Stimulated activated CD4-positive, alpha-beta T cell treated with anti-CD3 and anti-CD28 coated beads, Interleukin-4, amount 100 ng/mL, for 48 hours (primary cell): ENCODE measurements at places on chromosomes 6 and 20.

DNA sequence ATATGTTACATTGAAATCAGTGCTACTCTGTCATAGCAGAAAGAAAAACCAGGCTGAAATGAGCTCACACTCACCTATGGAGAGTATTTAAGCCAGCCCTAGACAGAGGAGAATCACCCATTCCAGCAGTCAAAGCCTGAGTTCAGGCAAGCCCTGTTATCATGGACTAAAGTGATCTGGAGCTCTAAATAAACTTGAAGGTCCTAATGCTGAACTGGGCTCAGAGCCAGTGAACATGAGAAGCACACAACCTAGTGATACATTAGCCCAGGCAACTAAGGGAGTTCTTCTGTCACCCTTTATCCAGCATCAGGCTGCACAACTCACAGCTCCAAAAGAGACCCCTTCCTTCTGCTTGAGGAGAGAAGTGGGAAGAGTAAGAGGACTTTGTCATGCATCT, 425.0 kb downstream of the COL12A1 start:
- DNase-seq, result no peak

DNA sequence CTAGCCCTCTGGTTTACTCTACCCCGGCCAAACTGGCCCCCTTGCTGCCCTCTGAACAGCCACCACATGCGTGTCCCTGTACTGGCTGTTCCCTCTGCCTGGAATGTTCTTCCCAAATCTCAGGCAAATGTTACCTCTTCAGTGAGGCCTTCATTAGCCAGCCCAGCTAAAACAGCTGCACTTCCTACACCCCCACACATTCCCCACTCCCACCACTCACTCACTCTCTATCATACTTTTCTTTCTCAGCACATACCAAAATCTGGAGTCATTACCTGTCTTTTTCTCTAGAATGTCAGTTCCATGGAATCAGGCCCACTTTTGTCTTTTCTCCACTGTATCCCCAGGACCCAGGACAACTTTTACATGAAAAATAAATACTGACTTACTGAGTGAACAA, 401.2 kb upstream of the SULF2 start:
- no peak for DNase-seq

- DNase-seq, result no peak
These were observed 55.9 kb upstream of the HDDC2 start for GRCh38 chr6:125357515-125358256.

GRCh38 chr6:119109654-119110325, 31.3 kb upstream of the FAM184A start:
- no peak for DNase-seq

DNA sequence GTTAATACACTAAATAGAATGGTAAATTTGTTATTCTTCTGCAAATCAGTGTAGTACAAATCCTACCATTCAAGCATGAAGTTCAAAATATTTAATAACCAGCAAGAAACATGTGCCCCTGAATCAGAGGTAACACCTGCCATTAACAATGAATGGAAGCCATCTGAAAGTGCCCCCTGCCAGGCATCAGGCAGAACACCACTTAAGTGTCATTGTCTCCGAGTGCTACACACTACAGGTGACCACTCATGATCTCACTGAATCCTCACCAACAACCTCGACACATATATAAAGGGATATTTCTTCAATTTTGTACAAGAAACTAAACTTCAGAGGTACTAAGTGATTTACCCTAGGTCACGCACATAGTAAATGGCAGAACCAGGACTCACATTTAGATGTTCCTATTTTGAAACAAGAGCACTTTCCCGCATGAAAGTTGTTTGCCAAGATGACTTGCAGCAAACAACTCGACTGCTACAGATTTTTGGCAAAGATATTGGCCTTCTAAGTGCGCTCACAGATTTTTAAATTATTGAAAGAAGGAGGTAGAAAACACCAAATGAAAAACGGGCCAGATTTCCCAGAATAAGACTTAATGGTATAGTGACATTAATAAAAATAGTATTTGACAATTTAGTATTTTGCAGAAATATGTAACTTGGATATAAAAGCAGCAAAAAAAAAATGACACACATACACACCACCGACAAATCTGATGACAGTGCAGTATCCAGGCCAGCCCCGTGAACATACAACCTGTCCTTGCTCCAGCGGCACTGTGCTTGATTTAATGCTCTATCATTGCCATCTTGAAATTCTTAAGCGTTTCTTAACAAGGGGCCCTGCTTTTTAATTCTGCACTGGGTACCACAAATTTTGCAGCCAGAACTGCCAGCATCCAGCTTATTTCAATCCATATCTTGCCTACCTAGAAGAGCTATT, 274.5 kb downstream of the ALDH8A1 start:
- DNase-seq, result no peak

GRCh38 chr6:86856937-86857563, 80.3 kb upstream of the HTR1E start:
- peak; percentile 7 for DNase-seq

GRCh38 chr20:62603021-62603906, 39.0 kb upstream of the SLCO4A1 start:
- no peak for DNase-seq

DNA sequence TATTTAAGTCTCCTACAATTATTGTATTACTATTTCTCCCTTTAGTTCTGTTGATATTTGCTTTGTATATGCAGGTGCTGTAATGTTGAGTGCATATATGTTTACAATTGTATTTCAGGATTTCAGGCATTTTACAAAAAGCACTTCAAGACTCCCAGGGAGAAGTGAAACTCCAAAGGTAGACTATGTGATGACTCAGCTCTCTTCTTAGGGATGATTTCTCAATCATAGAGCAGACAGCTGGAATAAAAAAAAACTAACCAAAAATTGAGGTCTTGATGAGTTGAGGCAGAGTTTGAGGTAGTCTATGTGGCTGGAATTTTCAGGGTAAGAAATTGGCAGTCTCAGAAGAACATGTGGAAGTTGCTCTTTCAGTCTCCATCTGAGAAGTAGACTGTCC, 786.1 kb downstream of the TFAP2A start:
- DNase-seq, result no peak

GRCh38 chr6:119328254-119328653, 21.3 kb downstream of the MAN1A1 start:
- DNase-seq, result no peak

- no peak for DNase-seq
These were observed 91.6 kb downstream of the RTN4IP1 start for GRCh38 chr6:106537662-106538061.

GRCh38 chr20:58014628-58015315, 213.7 kb downstream of the ANKRD60 start:
- no peak for DNase-seq

DNA sequence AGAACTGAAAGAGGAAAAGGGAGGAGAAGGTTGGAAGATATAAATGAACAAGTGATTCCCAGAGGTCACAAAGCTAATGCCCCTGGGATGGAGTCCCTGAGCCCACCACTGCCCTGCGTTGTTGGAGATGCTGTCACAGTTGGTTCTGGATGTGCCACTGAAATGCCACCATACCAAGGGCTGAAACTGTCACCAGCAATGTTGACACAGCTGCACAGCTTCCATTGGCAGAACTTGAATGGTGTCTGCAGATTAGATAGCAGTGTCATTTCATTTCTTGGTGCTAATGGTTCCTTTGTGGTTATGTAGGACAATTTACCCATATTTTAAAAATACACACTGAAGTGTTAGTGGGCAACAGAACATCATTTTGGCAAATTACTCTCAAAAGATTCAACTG, 120.7 kb downstream of the TBXT start:
- no peak for DNase-seq

- DNase-seq, result no peak
These were observed 157.7 kb downstream of the ZDHHC14 start for GRCh38 chr6:157538698-157539097.

DNA sequence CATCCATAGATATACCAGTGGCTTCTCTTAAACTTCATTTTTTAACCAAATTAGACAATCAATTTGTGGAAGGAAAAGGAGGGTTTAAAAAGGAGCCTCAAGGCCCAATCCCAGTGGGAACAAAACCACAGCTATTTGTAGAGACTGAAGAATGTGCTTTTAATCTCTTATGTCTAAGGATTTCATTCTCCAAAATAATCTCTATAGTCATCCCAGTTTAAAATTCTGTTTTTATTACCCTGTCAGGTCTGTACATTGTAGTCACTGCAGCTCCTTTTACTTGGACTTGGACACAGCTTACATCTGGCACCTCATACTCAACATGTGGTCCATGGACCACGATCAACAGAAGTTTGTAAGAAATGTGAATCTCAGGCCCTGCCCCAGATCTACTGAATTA, 152.1 kb upstream of the STMND1 start:
- DNase-seq, result no peak

DNA sequence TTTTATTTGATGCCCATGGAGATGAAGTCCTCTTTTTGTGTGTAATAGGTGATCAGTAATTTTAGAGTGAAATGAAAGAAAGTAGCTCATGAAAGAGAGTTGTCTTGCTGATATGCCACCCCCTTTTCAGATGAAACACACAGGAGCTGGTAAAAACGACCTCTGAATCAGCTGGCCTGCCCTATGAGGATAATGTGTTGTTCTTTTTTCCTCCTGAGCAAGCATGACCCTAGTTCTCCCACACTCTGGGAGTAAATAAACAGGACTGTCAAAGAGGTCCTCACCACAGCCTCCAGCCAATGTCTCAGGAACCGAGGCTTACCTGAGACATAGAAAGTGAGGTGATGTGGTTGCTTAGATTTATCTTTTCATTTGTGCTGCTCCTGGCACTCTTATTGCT, 29.5 kb downstream of the GPX5 start:
- no peak for DNase-seq

GRCh38 chr6:23630726-23631635, 495.0 kb upstream of the NRSN1 start:
- no peak for DNase-seq

- no peak for DNase-seq
These were observed 31.5 kb upstream of the TOP1 start for GRCh38 chr20:40997116-40997515.

DNA sequence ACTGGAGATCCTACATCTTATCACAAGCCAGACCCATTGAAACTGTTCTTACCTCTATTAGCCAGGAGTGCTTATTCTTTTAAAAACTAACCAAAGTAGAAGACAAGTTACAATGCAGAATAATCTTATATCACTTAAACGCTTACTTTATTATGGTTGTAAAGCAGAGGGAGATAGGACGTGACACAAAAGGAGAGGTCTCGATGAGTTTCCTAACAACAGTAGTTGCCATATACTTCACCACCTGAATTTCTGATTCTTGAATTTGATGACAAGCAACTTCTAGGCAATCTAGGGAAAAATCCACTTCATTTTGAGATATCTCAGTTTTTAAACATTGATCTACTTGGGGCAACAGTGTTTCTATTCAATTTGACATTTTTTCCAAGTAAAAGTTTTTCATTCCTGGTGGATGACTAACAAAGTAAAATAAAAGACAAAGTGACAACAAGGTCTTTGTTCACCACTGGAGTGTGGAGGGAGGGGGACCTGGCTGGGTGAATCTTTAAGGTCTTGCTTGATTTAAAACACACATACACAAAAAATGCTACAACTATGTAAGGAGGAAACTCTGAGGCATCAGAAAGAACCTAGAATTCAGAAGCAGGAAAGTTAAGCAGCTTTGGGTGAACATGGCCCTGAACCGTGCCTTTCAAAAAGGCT, 110.9 kb downstream of the SMLR1 start:
- no peak for DNase-seq

DNA sequence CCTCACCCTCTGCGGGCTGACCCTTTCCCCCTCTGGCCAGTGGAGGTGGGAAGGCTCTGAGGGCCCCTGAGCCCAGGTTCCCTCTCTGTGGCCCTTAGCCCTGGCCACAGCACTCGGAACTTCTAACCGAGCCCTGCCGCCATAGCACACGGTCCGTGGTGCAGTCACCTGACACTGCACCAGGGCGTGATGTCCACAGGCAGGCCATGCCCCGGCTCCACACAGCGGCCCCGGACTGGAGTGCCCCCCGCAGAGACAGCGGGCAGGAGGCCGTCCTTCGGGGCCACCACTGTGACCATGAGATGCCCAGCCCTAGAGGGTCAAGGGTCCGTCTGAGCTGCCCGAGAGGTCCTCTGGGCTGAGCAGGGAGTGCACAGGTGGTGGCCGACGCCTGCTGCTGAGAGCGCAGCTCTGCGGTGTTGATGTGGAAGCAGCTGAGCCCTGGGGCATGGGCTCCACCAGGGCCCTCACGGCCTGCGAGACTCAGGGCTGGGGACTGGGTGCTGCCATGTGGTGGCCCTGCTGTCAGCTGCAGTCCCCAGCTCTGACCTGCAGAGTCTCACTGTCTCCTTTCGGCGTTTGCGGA, 11.2 kb upstream of the BHLHE23 start:
- DNase-seq, result no peak

DNA sequence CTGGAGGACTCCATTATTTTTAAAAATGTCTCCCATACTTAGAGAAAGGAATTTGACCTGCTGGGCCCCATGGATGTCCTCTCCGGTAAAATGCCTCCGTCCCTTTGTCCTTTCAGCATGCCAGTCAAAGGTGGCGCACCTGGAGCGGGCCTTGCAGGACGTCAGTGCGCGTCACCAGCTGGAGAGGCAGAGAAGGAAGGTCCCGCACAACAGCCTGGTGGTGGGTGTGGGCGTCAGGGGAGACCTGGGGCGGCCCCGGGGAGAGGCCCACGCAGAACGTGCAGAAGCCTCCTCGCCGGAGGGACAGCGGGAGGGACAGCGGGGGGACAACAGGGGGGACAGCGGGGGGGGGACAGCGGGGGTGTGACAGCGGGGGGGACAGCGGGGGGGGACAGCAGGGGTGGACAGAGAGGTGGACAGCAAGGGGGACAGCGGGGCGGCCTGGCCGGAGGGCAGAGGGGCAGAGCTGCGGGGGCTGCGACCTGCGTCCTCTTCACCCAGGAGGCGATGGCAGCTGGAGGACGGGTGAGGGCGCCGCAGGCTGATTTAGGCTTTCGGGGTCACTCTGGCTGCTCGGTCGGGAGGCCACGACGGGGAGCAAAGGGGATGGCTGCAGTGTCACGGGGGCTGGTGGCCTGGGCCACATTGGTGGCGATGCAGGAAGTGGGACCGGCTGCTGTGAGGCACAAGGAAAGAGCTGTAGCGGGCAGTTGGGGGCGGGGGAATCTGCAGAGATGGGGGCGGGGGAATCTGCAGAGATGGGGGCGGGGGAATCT, 859 bp upstream of the KIF25 start:
- DNase-seq, result no peak

DNA sequence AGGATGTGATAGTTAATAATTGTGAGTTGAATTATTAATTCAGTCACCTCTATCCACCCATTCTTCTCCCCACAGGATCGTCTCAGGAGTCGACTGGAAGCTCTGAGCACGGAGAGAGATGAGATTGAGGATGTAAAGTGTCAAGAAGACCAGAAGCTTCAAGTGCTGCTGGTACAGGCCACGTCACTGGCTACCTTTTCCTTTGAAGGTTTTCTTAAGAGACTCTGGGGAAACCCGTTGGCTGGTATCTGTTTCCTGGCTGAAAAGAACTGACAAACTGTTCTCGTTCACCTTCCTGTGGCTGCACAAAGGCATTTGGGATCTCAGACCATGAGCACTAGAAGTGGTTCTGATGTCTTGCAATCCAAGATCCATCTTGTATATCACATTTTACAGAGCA, 3.8 kb downstream of the TRIM15 start:
- no peak for DNase-seq
